Left lung (tissue), 14 donors: ENCODE measurements at places on chromosomes 12 and 14. TPM values are rescaled to one million over a fixed set of nuclear protein-coding genes. Genes with fewer than 3 reads are reported as not detected.

FBLN5 gene
- 108 TPM for polyA plus RNA-seq

SIX1 gene
- 0.46 TPM for polyA plus RNA-seq

DNA sequence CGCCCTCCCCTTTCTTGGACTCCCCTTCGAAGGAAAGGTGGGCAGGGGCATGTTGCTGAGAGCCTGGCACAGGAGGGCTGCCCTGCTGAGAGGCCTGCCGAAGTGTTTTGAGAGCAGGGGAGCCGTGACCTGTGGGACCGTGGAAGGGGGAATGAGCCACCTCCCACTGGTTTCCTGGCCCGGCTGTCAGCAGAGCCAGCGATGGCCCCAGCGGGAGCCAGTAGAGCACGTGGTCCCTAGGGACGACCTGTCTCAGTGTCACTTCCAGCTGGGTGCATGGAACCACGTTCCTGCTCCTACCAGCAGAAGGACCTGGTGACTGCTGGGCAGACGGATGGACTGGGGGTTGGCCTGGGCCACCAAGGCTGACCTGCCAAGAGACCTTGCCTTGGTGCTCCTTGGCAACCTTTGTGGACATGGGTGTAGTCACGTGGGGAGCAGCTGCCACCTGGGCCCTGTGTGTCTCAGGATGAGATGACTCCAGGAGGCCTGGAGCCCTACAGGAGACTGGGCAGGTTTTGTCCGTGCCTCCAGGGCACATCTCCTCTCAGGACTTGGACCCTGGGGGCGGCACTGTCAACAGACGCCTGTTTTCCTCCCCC lies 34.6 kb downstream of the BEGAIN start:
- no peak for DNase-seq

DNA sequence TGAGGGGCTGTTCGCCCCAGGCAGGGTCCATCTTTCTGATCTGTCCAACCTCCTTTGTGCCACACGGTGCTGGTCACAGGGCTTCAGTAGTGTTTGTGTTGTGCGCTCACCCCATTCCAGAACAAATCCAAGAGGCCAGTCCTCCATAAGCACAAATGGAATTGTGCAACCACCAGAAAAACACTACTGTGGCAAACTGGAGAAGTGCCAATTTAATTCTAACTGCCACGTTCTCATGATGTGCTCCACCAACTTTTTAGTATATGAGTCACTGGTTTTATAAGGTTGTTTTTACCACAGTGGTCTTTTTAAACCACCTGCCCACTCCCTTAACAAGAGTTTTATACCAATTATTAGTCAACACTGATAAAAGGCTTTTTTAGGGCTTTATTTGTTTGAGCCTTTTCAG lies 380.2 kb downstream of the NAV3 start:
- no peak for DNase-seq

GRCh38 chr12:126454581-126454980 lies 1389.3 kb downstream of the AACS start:
- DNase-seq, result no peak

DNA sequence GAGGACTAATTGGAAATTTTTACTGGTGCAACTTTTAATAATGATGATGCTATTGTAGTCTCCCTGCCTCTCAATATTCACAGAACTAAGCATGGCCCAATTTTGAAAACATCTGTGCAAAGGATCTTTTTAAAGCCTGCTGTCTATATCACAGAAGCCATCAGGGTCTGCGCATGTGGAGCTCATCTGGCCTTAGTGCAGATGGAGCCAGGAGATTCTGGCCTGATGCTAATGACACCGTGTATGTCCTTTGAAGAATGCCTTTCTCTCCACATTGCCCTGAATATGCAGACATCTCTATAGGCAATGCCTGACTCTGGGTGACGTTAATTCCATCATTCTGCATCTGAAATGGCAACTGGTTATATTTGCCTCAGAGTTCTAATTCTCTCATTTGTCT lies 1205.9 kb downstream of the AACS start:
- no peak for DNase-seq

GRCh38 chr12:121334513-121335343 lies 17.5 kb downstream of the ANAPC5 start:
- DNase-seq, result no peak
